ENCODE measurements at places on chromosomes 5 and 9. TPM values are rescaled to one million over a fixed set of nuclear protein-coding genes. Genes with fewer than 3 reads are reported as not detected.

The GNA14 gene
- total RNA-seq = 19.9 TPM

The PRUNE2 gene
- total RNA-seq = 7.8 TPM

The CDH18 gene
- total RNA-seq = not detected

The CYFIP2 gene
- 73.5 TPM for total RNA-seq

The TAL2 gene
- total RNA-seq = not detected

The GPR150 gene
- total RNA-seq = not detected

Measured in thyroid gland (tissue), 4 donors.